ENCODE measurements at places on chromosomes 5 and 9.

GRCh38 chr9:91160181-91160580 is 201.5 kb downstream of the AUH start:
- DNase-seq = no peak

- no peak for DNase-seq
Measured at GRCh38 chr9:73753171-73753570, 601.5 kb downstream of the ANXA1 start.

DNA sequence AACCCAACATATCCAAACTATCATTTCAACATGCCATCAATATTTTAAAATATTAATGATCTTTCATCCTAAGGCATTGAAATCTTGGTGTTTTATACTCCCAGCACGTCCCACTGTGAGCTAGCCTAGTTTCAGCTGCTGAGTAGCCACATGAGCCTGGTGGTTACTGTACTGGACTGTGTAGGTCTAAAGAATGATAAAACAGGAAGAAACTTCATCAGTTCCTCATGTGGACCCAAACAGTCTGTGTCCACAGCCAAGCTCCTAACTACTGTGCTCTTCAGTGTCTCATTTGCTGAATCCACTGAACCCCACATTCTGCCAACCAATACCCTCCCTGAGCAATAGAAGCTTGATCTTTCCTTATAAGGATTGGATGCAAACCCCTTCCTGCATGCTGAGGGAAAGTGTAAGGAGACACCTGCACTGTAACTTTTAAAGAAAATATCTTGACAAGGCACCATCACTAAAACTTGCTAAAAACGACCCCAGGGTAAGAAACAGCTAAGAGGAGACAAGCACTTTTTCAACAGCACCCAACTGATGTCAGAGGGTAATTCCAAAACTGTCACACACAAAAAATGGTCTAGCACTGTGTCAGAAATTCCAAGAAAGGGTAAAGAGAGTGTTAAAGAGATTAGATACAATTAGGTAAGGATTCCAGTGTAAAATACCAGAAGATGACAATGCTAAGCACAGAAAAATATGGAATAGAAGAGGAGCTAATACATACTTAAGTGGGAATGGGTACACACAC is 126.9 kb downstream of the SPOCK1 start:
- DNase-seq = no peak

DNA sequence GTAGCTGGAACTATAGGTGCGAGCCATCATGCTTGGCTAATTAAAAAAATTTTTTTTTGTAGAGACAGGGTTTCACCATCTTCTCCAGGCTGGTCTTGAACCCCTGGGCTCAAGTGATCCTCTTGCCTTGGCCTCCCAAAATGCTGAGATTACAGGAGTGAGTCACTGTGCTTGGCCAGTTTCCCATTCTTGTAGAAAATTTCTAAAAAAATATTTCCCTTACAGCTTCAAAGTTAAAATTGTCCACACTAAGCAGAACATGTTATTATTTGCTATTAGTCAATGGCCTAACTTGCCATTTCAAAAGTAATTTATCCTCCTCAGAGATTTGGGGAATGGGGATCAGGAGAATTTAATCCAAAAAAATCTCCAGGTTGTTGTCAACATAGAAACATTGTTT is 40.1 kb downstream of the SLC38A9 start:
- DNase-seq = no peak

GRCh38 chr5:23977997-23978396 is 470.6 kb downstream of the PRDM9 start:
- no peak for DNase-seq

GRCh38 chr5:35813521-35813920 is 43.2 kb upstream of the IL7R start:
- DNase-seq = no peak

DNA sequence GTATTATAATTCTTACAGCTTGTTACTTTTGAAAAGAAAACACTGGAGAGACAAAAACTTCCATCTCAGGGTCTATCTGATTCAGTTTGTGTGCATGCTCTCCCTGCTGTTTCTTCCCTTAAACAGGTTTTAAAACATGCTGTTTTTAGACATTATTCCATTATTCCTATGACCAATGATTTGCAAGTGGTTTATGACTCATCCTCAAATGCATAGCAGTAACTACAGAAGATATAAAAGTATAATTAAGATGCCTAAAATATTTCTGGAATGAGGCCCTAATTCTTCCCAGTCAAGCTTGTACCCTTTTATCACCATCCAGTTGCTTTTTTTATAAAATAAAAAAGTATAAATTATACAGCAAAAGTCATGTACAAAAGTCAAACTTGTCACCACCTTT is 3.7 kb downstream of the DTWD2 start:
- no peak for DNase-seq

DNA sequence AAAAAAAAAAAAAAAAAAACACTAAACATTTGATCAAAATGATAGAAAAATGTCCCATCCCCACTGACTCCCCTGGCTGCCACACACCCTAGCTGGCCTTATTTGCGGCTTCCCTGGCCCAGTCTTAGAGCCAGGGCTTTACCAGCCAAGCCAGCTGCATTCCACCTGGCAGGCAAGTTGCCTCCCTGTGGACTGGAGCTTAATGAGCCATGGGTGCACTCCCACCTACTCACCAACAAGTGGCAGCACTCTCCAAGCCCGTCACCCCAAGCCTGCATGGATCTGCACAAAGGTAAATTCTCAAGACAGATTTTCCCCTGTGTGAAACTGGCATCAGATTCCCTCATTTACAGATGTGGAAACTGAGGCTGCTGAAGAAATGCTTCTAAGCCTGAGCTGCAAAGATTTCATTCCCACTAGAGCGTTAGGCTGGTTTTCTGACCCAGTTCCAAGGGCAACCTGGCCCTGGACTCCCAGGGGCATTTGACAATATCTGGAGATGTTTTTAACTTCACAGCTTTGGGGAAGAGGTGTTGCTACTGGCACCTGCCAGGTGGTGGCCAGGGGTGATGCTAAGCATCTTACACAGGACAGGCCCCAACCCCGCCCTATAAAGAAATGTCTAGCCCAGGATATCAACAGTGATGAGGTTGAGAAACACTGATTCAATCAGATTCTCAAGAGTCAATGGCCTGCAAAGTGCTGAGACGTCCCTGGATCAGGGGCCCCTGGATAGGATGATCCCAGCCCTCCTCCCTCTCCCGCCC is 21.9 kb upstream of the VDAC1 start:
- peak; percentile 25 for DNase-seq

- DNase-seq = no peak
Measured at GRCh38 chr9:73215249-73215648, 63.6 kb downstream of the ANXA1 start.

GRCh38 chr5:110251366-110251765 is 475.1 kb downstream of the TMEM232 start:
- no peak for DNase-seq

GRCh38 chr5:137069358-137069757 is 429.8 kb downstream of the SPOCK1 start:
- no peak for DNase-seq

DNA sequence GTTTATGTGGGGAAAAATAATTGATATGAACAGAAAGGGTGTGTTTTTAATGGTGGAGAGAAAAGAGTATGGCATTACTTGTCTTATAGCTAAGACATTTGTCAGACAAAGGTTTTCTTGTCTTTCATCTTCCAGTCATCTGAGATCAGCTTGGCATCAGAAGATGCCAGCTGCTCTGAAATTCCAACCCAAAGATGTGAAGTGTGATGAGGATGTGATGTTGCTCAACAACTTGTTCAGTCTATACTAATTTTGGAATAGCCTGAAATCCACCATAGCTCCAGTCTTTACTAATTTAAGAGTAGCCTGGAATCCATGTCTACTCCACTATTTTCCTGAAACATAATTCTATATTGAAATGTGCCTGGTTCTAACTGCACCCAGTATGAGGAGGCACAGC is 182.3 kb downstream of the CFAP90 start:
- DNase-seq = no peak

- no peak for DNase-seq
Measured at GRCh38 chr9:34279411-34279810, 49.7 kb downstream of the KIF24 start.

GRCh38 chr9:90287567-90288274 is 354.9 kb downstream of the DIRAS2 start:
- DNase-seq = no peak

DNA sequence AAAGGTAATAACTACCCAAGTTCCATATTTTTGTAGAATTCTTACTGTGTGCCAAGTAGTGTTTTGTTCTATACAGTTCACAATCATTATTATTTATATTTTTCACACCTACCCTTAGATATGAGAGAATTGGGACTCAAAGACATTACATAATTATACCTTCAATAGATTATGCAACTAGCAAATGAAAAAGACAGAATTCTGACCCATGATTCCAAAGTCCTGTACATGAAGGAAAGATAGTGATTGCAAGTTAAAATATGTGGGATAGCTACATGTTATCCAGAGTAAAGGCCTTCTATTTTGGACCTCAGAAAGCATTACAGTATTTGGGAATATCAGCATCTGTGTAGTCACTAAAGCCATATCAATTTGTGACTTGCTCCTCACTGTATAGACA is 581.0 kb downstream of the ELAVL2 start:
- DNase-seq = no peak

- no peak for DNase-seq
Measured at GRCh38 chr5:124605541-124605940, 140.9 kb downstream of the ZNF608 start.

DNA sequence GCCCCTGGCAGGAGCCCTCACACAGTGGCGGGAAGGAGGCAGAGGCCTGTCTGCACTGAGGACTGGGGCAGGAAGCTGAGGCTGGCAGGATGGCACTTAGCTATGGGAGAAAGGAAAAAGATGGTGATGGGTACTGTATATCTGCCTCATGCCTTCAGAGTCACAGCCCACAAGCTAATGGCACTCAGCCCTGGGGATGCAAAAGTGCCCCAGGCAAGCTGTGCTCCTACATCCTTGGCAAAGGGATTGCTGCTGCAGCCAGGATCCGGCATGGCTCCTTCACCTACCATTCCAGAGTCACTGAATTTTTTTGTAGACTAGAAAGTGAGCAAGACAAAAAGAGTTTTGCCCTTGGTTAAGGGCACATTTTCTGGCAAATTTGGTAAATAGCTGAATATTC is 8.7 kb downstream of the ACSL6 start:
- DNase-seq = no peak

- no peak for DNase-seq
Measured at GRCh38 chr5:121982146-121982892, 20.5 kb downstream of the SRFBP1 start.

DNA sequence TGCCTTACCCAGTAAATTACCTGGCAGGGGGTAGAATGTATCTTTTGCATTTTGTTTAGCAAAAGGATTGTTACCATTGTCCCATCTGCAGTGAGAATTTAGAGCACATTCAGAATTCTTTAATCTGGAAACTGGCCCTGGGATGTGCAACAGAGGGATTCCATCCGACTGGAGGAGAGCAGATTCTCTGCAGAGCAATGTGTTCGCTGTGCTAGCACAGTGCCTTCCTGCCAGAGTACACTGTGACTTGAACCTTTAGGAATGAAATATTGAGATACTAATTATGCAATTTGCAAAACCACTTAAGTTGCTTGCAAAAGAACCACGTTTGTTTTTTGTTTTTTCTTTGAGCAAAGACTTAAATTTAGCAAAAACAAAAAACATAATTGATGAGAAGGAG is 22.5 kb upstream of the DMRT1 start:
- DNase-seq = no peak

- no peak for DNase-seq
Measured at GRCh38 chr5:100188778-100189177, 346.4 kb upstream of the FAM174A start.

DNA sequence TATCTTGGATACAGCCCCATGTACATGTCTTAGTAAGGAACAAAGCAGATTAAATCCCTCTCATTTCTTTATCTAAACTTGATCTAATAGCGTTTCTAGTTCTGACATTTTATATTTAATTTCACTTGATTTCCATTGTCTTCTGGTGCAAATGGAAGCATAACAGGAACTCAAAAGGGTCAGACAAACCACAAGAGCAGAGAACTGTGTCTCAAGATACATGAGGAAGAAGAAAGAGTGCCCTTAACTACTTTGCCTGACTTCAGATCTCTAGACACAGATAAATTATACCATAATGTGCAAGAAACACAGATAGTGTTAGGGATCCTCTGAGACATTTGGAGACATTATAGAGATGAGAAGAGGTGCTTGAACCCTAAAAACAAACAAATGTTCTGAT is 20.7 kb upstream of the STX17 start:
- no peak for DNase-seq

DNA sequence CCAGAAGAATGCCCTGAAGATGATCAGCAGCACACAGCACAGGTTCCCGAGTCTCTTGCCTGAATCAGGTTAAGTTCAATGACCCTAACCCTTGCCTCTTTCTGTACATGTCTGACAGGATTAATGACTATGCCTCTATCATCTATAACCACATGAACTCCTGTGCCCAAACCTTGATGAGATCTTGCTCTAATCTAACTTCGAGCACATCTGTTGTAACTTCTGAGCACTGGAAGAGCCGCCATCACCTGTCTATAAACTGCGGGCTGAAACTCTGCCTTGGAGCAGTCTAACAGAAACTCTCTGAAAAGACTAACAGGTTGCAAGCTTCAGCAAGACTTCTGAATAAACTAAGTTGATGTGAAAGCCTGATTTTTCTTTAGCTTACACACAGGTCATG is 44.5 kb downstream of the SERINC5 start:
- no peak for DNase-seq

GRCh38 chr5:122351416-122352157 is 39.5 kb downstream of the SNCAIP start:
- DNase-seq = no peak

GRCh38 chr5:61416010-61416409 is 84.0 kb downstream of the ZSWIM6 start:
- DNase-seq = no peak

- DNase-seq = no peak
Measured at GRCh38 chr5:106292654-106293053, 1378.1 kb downstream of the EFNA5 start.

GRCh38 chr5:102857076-102857818 is 102.1 kb downstream of the PAM start:
- DNase-seq = no peak

DNA sequence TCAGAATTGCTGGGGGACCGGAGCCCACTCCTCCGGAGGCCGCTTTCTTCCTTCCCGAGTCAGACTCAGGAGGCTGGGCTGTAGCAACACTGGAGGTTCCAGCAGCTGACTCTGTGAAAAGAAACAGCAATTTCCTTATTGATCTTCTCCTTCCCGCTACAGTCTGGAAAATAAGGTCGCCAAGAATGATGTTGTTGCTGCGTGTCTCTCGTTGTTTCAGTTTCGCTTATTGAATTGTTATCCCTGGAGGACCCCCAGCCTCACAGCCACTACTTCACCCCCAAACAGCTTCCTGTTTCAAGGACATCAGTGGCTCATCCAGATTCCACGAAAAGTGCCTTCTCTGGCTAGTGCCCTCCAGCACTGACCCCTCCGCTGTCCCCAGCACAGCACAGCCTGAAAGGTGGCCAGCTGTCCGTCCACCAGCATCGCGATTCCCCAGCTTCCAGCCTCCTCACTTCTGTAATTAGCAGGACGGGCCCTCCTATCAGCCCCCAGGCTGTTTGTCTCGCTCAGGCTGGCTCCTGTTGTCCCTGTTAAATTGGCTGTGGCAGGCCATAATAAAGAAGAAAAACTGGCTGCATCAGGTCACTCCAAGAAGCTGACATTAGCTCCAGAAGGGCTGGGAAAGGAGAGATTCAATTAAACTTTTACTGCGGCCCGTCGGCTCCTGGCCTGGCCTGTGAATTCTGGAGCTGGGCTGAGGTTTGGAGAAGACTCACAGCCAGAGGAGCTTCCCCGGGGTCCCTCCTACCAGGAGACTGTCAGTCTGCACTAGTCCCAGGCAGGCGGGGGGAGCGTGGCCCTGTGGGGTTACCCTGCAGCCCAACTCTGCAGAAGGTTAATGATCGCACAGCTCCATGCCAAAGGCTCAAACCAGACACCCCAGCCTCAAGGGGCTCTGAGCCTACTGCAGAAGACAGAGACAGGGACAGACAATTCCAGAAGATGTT is 40.5 kb downstream of the OLFM1 start:
- DNase-seq = no peak
